ENCODE measurements at places on chromosomes 6 and 20.

GRCh38 chr20:57618091-57618763, 2.0 kb downstream of the ZBP1 start:
- DNase-seq, result no peak

- DNase-seq, result no peak
These were observed 129.8 kb upstream of the TIAM2 start for GRCh38 chr6:154865291-154865690.

GRCh38 chr6:3800850-3801591, 48.2 kb upstream of the FAM50B start:
- DNase-seq, result no peak

- DNase-seq, result no peak
These were observed 49.5 kb upstream of the CCDC167 start for GRCh38 chr6:37549154-37549553.

GRCh38 chr6:157265635-157266034, 57.7 kb downstream of the TMEM242 start:
- no peak for DNase-seq

DNA sequence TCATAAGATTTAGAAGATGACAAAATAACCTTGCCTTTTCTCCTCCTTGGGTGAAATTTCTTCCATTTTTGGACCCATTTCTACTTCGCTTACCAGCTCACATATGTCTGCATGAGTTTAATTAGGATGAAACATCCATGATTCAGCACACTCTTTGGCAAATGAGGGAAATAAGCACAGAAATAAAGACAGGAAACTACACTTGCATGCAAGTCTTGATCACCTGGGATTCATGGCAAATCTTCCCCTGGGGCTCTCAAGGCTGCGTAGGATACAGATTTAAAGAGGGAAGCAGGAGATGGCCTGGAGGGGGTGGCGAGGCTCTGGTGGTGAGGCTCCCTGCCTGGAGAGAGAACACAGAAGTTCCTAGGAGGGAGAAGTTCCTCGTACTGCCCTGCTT, 147.8 kb downstream of the EDN3 start:
- no peak for DNase-seq
